ENCODE measurements at places on chromosomes 5 and 9.

GRCh38 chr9:22148876-22149637 lies 140.0 kb upstream of the CDKN2B start:
- no peak for DNase-seq

DNA sequence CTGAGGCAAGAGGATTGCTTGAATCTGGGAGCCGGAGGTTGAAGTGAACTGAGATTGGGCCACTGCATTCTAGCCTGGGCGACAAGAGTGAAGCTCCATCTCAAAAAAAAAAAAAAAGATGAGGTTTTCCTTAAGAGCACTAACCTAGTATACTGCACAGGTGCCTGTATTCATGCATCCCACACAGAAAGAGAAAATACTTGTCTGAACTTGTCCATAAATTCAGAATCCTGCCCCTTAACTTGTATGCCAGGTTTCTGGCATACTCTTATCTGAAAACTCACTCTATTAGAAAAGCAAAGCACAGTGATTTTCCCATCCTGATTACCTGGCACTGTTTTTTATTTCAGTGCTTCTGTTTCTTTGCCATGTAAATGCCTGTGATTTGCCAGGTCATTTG lies 125.3 kb upstream of the CDKN2B start:
- DNase-seq: no peak

GRCh38 chr5:134821841-134822240 lies 23.9 kb upstream of the C5orf24 start:
- no peak for DNase-seq

- DNase-seq: no peak
Observed at GRCh38 chr5:178630475-178630930, 3.7 kb upstream of the CLK4 start.

GRCh38 chr9:89533411-89534095 lies 35.6 kb upstream of the SEMA4D start:
- DNase-seq: no peak
